ENCODE measurements at places on chromosomes 4 and X.

DNA sequence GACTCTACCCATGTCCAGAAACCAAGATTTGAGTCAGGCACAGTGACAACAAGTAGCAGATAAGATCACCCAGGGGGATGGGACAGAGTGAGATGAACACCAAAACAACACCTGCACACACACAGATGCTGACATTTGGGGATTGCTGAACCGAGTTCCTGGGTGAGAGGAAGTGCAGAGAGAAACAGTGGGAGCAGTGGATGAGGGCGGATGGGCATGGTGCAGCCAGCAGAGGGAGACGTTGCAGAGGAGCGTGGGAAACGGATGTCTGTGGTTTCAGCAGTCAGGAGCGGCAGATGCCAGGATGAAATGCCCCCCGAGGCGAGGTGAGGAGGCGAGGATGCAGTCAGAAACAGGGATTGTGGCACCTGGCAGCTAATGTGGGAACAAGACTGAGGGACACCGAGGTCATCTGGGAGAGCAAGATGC is 78.6 kb upstream of the STS start:
- DNase-seq, result no peak

DNA sequence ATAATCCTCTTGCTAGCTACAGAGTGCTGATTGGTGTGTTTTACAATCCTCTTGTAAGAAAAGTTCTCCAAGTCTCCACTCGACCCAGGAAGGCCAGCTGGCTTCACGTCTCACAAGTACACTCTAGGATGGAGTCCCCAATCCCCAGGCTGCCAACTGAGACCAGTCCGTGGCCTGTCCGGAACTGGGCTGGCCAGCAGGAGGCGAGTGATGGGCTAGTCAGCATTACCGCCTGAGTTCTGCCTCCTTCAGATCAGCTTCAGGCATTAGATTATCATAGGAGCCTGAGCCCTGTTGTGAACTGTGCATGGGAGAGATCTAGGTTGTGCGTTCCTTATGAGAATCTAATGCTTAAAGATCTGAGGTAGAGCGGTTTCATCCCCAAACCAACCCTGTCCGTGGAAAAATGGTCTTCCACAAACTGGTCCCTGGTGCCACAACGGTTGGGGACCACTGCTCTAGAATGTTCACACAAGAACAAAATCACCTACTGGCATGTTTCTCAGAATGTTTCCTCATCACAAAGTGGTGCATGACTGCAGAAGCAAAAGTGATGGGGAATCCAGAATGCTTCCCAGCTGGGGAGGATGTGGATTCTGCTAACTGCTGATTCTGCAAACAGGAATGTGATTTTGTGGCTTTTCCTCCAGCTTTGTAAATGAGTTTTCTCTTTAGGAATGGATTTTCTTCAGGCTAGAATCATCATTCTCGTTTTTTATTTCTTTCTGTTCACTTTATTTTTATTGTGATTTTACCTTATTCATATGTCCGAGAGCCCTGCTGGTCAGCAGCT is 40.9 kb downstream of the SEPTIN11 start:
- no peak for DNase-seq

DNA sequence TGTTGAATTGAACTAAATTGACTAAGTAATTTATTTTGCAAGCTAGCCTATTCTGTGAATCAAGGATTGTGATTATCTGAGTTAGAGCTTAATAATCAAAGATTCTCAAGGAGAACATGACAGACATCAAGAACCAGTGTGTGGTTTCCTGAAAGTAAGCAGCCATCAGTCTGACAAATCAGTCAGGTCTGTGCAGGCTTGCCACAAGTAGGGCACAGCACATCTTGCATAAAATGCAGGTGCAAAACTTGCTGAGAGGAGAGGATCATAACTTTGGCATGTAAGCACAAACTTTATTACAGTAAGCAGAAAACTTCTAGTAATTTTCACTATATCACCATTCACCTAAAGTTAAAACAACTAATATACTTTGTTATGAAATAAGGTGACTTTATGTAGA is 22.5 kb downstream of the FAM241A start:
- no peak for DNase-seq

DNA sequence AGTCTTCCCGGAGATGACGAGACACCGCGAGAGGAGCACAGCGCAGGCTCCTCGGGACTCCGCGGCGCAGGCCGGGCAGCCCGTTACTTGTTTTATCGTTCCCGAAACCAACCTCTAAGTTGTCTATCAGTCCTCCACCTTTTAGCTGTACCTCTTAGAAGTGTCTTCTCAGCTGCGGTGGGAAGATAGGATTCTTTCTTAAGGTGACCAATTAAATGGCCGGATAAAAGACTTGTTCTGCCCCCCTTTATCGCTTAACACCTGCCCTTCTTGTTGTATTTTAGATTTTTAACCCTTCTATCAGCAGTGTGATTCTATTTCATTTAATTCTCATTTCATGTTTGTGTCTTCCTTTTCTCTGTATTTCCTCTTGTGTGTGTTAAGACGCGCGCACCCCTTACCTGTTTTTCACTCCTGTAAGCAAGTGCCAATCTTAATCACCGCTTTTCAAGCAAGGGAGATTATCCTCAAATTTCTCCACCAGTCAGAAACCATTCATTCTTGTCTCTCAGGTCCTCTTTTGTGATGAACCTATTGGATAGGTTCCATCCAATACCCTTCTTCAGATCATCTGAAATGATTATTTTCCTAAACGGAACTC is at the start of gene SLC9B2:
TSS of gene SLC9B2 (minus strand) at position 15 of the 601 bp plus-strand sequence. CDS start 9,211 bp downstream, outside the sequence.
- no peak for DNase-seq

DNA sequence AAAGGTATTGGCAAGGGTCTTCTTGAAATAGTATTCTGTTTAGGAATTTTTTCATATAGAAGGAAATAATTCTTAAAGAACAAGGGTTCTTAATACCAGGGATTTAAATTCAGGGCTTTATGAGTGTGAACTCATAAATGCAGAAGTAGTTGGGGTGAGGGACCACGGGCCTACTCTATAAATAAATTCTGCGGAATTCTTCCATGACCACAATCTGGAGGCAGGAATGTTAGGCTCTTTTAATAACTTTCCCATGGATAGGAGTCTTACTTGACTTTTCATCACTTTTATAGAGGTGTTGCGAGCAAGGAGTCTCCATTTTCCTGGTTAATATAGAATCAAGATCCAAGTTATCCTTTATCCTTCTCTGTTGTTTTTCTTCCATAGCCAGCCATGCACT is 76.7 kb upstream of the SLC4A4 start:
- DNase-seq, result no peak

DNA sequence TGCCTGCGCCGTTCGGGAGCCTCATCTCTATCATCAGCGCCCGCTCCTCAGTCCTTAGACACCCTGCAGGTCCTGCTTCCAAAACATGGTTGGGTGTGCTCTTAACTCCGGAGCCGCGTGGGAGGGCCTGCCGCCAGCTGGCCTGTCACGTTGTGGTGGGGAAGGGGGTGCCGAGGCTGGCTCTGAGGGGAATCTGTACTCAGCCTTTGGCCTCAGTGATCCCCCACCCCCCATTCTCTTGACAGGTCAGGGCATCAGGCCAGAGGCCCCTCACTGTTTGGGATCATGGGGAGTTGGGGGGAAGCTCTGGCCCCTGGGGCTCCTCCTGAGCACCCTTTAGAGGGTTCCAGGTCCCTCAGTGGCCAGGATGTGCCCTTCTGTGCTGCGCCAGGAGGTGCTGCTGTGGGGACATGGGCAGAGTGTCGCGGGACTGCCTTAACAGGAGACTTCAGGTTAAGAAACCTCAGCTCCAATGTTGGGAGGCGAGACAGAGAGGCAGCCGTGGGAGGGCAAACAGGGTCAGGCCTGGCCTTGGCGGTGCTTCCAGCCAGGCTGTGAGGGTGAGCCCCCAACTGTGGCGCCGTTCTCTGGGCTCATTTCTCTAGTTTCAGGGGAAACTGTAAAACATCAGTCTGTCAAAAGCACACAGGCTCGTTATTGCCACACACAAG is 33.5 kb downstream of the TRMT44 start:
- no peak for DNase-seq

DNA sequence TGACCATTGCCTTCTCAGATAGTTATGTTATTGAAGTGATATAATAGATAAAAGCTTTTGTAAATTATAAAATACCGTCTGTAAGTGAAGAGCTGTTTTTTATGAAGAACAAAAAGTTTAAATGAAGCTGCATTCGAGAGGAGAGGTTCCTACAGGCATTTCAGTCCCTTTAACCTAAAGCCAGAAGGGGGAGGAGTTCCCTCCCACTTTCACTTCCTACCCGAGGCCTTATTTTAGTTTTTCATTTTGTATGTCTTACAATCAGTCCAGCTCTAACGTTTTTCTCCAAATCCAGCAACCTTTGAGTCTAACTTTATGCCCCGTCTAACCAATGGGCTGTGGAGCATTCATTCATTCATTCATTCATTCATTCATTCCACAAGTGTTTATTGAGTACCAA is 16.5 kb upstream of the SOX3 start:
- no peak for DNase-seq

DNA sequence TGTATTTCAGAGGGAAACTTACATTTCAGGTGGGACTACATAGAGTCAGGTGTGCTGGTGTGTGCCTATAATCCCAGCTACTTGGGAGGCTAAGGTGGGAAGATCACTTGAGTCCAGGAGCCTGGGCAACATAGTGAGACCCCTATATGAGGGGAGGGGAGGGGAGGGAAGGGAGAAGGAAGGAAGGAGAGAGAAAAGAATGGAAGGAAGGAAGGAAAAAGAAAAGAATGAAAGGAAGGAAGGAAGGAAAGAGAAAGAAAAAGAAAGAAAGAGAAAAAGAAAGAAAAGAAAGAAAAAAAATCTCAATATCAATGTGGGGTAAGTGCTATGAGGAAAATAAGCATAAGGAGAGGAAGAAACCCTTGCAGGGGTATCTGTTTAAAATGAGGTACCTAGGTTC is 43.6 kb upstream of the RAB33B start:
- no peak for DNase-seq

- DNase-seq, result no peak
These were observed 13.5 kb downstream of the MAOB start for GRCh38 chrX:43868791-43869190.

GRCh38 chrX:153793291-153793690 is 884 bp downstream of the IDH3G start:
- DNase-seq, result no peak

GRCh38 chr4:162830899-162831298 is 335.8 kb downstream of the NAF1 start:
- no peak for DNase-seq

- no peak for DNase-seq
These were observed 63.2 kb downstream of the MID1 start for GRCh38 chrX:10557166-10557565.

DNA sequence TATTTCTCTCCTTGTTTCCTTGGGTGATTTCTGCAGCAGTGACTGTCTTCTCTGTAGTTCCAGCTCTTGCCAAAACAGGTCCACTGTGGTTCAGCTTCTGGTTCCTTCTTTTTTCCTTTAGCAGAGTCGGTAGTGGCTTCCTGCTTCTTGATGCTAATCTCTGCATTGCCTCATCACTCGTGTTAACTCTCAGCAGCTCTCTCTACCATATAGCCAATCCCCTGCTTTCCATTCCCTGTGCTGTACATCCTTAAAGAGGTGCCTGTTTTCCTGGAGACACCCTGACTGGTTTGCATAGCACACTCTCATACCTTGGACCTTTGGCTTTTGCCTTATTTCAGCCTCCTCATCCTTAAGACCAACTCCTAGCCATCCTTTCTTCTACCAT is 191.2 kb upstream of the LNX1 start:
- DNase-seq, result no peak

DNA sequence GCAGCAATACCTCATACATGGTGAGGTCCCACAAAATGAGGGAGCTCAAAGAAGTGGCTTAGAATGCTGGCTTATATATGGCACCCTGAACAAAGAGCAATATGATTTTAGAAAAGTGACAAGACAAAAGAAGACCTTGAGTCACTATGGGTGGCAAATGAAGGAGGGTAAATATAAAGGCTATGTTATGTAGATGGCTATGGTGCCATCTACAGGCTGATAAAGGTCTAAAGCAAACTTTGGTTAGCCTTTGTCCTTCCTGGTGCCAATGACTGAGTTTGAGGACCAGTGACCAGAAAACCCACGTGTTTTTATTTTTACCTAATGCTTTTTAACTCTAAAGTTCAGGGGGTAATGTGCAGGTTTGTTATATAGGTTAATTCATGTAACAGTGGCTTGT is 151.8 kb downstream of the CCNG2 start:
- DNase-seq, result no peak

DNA sequence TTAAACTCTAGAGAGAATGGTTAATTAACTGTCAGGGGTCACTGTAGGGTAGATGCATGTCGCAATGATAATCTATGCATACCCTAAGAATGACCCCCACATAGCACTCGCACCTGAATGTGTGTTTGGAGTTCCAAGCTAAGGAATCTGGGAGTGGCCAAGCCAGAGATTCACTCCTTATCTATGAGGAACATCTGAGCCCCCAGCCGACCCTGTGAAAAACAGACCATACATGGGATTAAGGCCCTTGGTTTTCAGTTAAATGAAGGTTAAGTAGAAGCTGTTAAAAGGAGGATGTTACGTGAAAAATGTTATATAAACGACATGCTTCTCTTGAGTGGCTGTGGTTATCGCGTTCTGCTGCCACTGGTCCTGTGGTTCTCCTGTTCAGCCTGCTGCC is 147.2 kb downstream of the RELL1 start:
- no peak for DNase-seq

GRCh38 chr4:56316011-56316650 is 71.2 kb downstream of the AASDH start:
- no peak for DNase-seq

GRCh38 chr4:124459941-124460310 is 252.6 kb downstream of the ANKRD50 start:
- no peak for DNase-seq

GRCh38 chr4:26867914-26868684 is 7.5 kb downstream of the STIM2 start:
- no peak for DNase-seq

DNA sequence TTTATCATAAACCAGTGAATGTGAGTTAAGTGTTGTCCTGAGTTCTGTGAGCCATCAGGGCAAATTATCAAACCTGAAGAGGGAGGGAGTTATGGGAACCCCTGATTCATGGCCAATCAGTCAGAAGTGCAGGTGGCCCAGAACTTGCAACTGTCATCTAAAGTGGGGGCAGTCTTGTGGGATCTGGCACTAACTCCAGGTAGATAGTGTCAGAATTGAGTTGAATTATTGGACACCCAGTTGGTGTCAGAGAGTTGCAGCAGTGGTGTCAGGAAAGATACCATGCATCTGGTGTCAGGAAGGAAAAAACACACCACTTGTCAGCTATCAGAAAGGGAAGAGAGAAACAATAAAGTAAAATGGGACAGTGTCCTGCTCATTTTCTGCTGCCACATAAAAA is 8.4 kb downstream of the CORIN start:
- no peak for DNase-seq

- no peak for DNase-seq
These were observed 30.6 kb downstream of the PCDH19 start for GRCh38 chrX:100379388-100379986.

DNA sequence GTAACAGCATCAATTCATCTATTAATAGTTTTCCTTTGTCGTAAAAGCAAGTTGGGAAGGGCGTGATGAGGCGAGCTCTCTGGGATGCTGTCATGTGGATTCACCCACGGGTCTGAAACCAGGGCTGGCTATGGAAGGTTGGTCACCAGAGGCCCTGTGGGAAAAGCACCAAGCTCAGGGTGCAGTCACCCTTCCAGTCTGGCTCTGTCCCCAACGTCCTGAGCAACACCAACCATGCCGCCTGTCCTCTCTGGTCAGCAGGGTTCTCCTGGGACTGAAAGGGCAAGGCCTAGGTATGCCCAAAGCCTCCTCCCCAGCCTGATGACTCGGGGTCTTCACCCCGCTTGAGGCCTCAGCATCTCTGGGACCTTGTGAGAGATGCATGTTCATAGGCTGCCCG is 97.2 kb upstream of the MSX1 start:
- no peak for DNase-seq
